CD8-positive, alpha-beta T cell (primary cell): ENCODE measurements at places on chromosomes 13 and 19.

DNA sequence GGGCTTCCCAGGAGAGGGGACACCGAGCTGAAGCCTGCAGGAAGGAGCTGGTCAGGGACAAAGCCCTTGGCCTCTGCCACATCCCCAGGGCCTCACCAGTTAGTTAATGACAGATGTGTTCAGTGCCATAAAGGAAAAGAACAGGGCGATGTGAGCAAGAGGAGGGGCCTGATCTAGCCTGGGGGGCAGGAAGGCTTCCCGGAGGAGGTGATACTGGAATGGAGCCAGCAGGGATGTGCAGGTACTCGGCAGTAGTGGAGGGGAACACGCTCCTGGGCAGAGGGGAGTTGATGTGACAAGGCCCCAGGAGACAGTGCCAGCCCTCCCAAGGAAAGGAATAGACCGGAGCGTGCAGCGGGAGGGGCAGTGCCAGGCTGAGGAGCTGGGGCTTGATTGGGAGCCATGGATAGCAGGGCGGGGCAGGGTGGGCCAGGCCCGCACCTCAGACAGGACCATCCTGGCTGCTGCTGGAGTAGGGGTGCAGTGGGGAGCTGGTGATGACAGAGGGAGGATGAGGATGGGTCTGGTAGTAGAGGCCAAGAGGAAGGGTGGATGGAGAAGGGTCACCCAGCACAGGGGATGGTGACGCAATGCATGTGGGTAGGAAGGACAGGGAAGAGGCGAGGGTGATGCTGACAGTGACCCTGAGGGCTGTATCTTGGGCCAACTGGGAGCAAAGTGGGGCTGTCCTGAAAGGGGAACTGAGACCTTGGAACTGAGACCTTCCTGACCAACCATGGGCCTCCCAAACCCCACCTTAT, 4.1 kb downstream of the C19orf33 start:
- DNase-seq = no peak

DNA sequence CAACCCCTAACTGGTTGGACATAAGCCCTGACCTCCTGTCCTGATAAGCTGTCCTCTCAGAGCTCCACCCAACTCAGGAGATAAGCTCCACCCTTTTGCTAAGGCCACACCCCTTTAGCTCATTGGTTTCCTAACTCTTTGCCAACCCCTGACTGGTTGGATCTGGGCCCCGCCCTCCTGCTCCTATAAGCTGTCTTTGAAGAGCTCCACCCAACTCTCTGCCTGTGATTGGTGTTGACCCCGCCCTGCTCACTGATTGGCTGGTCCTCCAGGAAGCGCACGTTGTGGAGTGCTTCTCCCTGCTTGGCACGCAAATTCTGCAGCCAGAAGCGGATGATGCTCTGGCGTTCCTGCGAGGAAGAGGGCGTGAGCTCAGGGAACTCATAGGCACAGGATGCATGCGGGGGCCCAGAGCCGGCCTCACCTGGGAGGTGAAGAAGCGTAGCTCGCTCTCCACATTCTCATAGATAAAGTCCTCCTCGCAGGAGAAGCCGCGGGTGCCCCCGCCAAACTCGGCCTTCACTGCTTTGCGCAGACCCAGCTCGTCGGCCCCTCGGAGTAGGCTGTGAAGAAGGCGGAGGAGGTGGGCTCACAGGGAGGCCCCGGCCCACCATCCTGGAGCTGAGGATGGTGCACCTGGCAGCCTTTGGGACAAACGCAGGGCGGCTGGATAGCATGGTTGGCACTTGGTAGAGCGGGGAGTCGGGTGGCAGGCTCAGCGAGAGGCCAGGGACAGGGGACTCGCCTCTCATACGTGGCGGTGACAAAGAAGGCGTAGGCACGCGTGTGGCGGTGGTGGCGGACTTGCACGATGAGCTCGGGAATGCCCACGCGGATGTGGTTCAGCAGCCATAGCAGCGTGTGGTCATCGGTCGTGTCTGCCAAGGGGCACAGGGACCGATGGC, 1.7 kb downstream of the ANO8 start:
- peak; percentile 28 for DNase-seq

GRCh38 chr19:50224986-50225747, 21.7 kb downstream of the MYH14 start:
- no peak for DNase-seq

- DNase-seq = no peak
Observed at GRCh38 chr19:55096061-55096701, 20.5 kb downstream of the EPS8L1 start.

DNA sequence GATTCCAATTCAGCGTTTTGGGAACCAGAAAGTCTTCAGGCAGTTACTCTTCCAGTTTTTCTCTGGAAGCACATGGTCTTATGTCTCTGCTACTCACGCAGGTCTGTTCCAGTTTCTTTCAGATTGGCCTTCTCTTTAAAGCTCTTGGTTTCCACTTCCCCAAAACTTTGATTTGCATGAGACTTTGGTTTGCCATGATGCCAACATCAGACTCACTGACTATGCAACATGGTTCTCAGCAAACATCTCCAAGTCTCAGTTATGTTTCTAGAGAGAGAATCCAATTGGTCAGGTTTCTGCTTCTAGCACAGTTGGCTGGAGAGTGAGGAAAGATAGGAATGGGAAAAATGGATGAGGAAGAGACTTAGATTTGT, 3.1 kb downstream of the AKAP11 start:
- DNase-seq = no peak

GRCh38 chr13:109840201-109840892, 54.0 kb upstream of the IRS2 start:
- no peak for DNase-seq

DNA sequence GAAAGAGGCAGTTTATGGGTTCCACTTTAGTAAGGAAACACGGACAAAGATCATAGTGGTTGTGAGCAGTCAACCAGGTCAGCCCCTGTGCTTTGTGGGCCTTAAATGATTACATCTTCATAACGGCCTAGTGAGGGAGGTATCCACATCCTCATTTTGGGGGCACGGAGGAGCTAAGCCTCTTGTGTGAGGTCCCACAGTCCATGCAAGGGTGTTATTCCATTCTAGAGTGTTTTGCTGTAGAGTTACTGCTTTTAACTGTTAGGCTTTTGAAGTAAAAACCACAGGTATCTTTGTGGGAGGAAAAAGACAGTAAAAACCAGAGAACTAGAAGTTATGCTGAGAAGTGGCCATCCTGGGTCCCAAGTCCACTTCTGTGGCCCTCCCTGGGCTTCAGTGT, 4.0 kb downstream of the NOP53 start:
- DNase-seq = no peak

DNA sequence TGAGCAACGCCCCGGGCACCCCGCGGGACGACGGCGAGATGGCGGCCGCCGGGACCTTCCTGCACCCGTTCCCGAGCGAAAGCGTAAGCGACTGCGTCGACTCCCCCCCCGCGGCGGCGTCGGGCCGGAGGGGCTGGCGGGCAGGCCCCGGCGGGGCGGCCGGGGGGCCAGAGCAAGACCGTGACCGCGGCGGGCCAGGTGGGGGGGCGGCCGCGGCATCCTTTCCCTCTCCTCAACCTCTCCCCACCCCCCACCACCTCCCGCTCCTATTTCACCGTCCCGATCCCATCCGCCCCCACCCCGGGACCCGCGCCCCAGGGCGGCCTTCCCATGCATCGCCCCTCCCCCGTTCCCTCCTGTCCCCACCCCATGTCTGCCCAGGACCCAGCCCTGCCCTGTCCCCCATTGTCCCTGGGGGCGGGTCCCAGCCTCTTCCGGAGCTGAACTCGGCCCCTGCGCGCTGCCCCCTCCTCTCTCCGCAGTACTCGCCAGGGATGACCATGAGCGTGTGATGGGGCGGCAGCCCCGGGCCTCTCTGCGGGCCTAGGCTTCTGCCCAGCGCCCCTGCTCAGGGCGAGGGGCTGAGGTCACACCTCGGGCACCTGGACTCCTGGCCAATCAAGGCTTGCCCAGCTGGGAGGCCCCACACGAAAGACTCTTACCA, 4.1 kb downstream of the ISYNA1 start:
- no peak for DNase-seq

GRCh38 chr13:75764251-75764925, 128.3 kb downstream of the LMO7 start:
- DNase-seq = no peak

GRCh38 chr13:73939603-73940002, 194.6 kb downstream of the KLF12 start:
- DNase-seq = peak; percentile 31

- no peak for DNase-seq
Observed at GRCh38 chr19:29876414-29876813, 64.6 kb downstream of the CCNE1 start.

- no peak for DNase-seq
Observed at GRCh38 chr13:44050450-44051063, 170.9 kb downstream of the LACC1 start.

GRCh38 chr13:63551731-63552130, 2136.1 kb upstream of the PCDH20 start:
- no peak for DNase-seq

DNA sequence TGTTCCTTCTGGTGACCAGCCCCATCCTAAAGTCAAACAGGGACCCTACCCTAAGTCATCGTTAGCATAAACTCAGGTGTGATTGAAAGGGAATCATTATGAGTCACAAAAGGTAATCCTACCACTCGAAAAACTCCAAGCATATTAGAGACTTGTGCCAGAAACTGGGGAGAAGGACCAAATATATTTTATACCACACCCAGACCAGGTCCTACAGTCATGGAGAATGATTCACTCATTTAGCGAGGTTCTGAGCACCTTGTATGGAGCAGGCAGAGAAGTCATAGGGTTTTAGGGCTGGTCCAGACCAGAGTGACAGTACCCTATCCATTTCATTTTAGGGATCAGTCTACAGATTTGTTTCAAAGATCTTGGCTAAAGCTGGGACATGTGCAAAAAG, 149.5 kb downstream of the SLC7A1 start:
- no peak for DNase-seq

- DNase-seq = no peak
Observed at GRCh38 chr19:39232708-39233107, 12.1 kb downstream of the IFNL3 start.

DNA sequence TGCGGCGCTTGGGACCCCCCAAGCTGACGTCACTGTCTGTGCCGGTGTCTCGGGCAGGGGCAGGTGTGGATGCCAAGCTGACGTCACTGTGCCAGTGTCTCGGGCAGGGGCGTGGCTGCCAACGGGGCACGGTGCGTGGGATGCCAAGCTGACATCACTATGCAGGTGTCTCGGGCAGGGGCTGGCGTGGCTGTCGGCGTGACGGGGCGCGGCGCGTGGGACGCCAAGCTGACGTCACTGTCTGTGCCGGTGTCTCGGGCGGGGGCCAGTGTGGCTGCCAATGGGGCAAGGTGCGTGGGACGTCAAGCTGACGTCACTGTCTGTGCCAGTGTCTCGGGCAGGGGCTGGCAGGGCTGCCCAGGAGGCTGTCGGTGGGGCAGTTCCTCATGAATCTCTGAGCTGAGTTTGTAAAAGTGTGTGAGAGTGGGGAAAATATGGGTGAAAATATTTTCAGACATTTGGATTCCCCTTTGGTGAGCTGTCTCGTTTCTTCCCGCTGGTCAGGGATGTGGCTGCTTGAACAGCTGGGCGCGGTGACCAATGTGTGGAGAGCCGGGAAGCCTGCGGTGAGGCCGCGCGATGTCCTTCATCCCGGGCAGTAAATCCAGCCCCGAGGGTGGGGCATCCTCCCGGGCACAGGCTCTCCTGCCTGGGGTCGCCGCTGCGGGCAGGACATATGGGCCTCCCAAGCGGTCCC, 25.2 kb downstream of the MCF2L start:
- DNase-seq = no peak

GRCh38 chr13:47671776-47672175, 329.3 kb downstream of the SUCLA2 start:
- DNase-seq = no peak

- DNase-seq = no peak
Observed at GRCh38 chr19:13961826-13962698, 9.8 kb downstream of the DCAF15 start.

DNA sequence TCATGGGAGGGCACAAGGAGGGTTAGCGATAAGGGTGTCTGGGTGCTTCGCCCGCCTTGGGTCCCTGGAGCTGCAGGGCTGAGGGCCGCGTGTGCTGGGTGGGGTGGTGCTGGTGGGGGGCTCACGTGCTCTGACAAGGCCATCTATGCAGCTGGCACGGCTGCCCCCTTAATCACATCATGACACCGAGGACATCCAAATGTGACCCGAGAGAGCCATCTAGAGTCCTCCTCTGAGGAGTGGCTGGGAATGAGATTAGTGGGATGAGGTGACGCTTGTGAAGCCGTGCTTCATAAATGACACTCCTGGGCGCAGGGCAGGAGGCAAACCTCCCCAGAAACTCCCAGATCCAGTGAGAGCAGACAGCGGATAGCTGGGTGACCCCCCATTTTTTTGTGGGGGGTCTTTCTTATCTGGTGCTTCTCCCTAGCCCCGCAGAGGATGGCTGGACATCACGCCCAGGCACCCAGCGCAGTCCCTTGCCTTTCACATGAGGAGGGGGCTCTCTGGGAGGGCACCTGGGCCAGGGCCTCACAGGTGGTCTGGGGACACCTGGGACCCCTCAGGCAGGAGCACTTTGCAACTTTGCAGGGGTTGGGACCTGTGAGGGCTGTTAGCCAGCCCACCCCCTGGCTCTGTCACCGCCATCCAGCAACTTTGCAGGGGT, 6.6 kb downstream of the FZR1 start:
- no peak for DNase-seq

DNA sequence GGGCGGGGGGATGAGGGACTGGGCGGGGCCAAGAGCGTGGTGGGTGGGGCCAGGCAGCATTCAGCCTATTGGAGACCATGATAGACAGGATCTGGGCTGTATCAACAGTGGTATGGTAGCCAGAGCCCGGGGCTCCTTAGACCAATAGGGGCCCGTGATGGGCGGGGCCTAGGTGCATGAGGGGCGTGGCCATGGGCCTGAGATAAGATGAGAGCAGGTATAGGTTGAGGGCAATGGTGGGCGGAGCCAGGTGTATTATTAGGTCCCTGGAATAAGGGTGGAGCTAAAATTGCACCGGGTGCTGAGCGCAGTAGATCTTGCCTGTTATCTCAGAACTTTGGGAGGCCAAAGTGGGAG, 5.3 kb downstream of the ABCA7 start:
- peak; percentile 89 for DNase-seq

DNA sequence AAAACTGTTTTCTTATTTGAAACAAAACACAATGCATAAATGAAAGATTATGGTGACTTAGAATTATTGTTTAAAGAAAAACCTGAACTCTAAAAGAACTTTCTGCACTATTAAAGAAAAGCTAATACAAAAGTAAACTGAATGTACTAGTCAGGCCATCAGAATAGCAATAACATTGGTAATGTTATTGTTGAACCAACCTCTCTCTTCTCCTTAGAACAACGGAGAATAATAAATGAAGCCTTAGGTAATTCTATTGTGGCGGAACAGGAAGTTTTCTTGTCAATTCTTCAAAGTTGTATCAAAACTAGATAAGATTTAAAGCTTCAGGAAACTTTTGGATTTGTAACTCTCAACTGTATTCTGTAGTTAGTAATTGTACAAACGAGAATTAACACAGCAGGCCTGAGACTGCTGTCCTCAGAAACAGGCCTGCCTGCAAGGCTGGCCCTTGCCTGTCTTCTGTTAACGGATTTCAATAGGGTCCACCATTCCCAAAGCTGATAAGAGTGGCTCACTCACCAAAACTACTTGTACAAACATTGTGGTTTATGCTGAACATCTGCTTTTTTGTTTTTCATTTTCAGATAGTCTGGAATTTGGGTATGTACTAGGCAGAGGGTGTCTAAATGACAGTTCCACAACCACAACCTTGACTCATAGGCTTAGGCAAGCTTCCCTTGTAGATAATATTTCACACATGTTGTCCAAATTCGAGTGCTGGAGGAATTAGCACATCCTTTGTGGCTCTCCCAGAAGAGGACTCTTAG, 825.8 kb downstream of the GPC5 start:
- DNase-seq = no peak

GRCh38 chr13:65841156-65841555, 1389.0 kb downstream of the PCDH9 start:
- no peak for DNase-seq

- DNase-seq = no peak
Observed at GRCh38 chr13:114134944-114135610, 2.7 kb upstream of the RASA3 start.

- no peak for DNase-seq
Observed at GRCh38 chr13:102192858-102193257, 209.0 kb downstream of the FGF14 start.
